ENCODE measurements at places on chromosomes 6 and 20. TPM values are rescaled to one million over a fixed set of nuclear protein-coding genes. Genes with fewer than 3 reads are reported as not detected.

DNA sequence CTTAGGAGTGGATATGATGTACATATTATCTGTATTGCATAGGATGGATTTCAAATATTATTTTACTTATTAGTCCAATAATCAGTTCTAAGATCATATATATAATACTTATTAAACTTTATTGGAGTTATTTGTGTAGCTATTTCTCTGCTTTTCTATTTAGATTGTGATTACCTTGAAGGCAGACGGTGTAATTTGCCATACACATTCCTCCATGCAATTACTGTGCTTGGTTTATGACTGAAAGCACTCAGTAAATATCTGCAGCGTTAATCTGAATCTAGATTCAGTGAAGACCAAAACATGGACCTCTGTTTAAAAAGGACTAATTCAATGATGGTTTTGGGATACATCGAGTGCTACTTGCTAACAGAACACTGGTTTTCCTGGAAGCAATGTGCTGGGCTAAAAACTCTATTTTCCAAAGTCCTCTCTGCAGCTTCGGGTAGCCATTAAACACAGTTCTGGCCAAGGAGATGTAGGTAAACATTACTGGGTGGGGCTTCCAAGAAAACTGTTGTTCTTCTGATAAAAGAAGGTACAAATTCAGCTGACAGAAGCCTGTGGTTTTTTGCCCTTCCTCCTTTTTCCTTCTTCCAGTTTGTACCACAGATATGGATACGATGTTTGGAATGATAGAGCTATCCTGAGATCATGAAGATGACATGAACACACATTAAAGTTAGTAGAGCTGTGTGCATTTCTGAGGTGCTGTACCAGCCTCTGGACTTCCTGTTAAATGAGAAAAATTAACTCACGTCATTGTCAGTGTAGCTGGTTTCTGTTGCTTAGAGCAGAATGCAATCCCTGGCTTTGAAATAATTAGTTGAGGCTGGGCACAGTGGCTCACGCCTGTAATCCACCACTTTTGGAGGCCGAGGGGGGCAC is 136.5 kb upstream of the NUP153 start:
- DNase-seq, result no peak

Gene MLN
- not detected for total RNA-seq

Gene KIF16B
- total RNA-seq, result 10.6 TPM

- peak; percentile 86 for DNase-seq
These were observed 26.2 kb downstream of the SLCO4A1 start for GRCh38 chr20:62668441-62669027.

Gene TMEM181
- total RNA-seq, result 32.6 TPM

GRCh38 chr6:13992417-13993055 is 67.8 kb downstream of the RNF182 start:
- peak; percentile 89 for DNase-seq

DNA sequence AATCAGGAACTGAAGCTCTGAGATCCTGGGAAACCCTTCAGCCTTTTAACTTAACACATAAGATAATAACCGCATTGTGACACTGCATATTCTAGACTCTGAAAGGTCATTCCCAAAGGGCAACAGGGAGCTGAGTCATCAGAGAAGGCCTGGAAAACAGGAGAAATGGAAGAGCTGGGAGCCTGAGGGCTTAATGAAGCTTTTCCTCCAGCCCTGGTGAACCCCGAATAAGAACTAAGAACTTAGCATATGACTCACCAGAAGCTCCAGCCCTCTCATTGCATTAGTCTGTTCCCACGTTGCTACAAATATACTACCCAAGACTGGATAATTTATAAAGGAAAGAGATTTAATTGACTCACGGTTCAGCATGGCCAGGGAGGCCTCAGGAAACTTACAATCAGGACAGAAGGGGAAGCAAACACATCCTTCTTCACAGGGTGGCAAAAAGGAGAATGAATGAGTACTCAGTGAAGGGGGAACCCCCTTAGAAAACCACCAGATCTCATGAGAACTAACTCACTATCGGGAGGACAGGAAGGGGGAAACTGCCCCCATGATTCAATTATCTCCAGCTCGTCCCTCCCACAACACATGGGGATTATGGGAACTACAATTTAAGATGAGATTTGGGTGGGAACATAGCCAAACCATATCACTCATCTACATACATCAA is 648.5 kb downstream of the TFAP2A start:
- DNase-seq, result peak; percentile 98

DNA sequence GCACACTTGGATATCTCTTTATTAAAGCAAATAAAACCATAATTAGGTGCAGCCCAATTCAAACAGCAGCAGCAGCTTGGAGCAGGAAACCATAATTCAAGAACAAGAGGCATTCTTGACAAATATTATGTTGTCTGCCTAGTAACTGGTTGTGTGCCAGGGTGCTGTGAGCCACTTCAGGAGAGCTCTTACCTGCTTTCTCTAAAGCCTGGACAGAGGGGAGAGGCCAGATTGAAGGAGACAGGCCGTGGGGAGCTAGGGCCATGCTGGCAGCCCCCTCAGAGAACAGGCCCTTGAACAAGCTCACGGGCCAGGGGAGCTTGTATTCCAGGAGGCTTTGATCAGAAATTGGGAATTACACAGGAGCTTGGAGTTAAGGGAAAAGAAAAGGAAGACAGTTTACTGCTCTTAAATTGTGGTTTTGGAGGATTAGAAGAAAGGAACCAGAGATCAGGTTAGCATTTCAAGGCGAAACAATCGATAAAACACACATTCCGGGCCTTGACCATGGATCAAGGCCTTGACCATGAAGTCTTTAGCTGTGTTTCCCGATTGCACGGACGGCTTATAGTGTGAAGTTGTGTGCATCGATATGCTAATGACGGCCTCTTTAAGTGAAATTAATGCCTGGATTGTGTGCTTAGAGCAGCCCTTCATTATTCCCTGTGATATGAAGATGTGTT is 69.8 kb upstream of the NKX2-2 start:
- DNase-seq, result no peak

GRCh38 chr6:5622276-5623005 is 361.1 kb downstream of the FARS2 start:
- no peak for DNase-seq

DNA sequence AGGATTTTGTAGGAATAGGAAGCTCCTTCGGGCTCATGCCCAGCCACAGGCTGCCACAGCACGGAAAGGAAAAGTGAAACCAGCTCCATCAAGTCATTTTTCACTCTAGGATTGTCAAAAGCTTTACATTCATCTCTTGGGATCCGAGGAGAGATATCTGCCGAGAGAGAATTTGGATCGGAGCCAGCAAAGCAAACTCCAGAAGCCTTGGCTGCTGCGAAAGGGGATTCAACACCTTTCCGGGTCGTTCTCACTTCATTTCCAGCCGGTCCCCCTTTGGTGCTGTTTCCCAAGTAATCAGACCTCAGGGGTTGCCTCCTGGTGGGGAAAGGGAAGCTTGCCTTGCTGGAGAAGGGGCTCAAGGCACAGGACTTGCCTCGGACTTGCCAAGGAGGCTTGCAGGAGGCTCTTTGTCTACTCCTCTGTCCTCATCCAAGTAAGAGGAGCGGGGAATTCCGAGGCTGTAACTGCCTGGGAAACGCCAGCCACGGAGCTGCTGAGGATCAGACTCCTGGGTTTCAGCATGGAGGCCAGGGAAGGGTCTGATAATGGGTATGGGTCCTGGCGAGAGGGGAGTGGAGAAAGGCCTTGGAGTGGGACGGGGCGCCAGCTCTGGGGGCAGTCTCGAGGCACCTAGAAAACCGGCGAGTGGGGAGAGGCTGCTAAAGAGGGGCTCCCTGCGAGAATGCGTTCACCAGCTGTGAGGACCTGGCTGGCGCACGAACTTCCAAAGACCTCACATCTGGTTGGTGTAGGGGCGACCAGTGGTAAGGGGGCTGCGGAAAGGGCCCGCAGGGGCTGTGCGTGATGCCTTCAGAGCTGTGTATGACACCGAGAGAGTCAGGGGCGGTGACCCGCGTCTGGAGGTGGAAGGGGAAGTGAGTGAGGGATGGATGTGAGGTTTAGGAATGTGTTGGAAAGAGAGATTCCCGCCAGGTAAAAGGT is 702 bp downstream of the ETV7 start:
- DNase-seq, result peak; percentile 75

Gene ZNF391
- 3.7 TPM for total RNA-seq

- DNase-seq, result no peak
These were observed 24.6 kb downstream of the MANBAL start for GRCh38 chr20:37314099-37314498.

DNA sequence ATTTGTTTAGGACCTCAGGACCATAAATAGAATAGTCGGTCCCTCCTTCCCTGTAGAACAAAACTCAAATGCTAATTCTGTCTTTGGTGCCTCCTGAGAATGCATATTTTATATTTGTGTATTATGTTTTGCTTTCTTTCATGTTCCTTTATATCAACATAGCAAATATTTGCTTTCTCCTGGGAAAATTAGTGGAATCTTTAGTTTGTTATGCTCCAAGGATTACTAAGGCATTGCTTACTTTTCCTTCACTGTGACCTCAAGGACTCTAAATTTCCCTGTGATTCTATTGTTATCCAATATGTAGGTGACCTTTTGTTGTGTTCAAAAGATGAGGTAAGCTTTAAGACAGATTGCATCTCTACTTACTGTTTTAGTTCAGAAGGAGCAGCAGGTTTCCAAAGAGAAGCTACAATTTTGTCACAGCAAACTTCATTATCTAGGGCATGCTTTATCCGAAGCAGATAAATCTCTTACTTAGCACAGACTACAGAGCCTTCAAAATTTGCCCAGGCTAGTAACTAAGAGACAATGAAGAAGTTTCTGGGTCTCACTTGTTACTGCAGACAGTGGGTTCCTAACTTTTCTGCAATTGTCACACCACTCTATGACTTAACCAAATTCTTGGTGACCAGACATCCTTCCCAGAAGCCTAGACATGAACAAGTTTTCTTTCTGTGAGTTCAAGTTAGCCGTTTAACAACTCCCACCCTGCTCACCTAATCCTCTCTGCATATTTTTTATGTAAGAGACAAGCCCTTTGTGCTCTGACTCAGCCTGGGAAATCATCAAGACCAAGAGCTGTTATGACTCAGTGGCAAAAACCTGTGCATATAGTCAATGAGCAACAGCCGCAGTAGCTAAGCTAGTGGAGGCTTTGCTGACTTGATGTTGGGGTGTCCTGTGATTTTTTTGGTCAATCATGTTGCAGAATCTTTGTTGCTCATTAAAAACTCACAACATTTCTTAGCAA is 378.8 kb downstream of the QKI start:
- peak; percentile 77 for DNase-seq

- DNase-seq, result no peak
These were observed 14.0 kb upstream of the SERPINB9 start for GRCh38 chr6:2917065-2917464.

Gene FOXA2
- not detected for total RNA-seq

DNA sequence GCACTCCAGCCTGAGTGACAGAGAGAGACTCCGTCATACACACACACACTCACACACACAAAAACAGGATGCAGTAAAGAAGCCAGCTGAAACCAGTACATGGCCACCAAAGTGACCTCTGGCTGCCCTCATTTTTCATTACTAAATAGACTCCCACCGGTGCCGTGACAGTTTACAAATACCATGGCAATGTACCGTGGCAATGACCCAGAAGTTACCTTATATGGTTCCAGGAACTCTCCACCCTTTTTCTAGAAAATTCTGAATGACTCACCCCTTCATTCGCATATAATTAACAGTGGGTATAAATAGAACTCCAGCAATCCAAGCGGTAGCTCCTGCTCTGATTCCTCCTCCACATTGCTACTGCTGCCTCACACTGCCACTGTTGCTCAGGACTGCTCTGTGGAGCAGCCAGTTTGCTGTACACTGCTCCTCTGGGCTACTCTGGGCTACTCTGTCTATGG is 57.7 kb downstream of the SNX5 start:
- DNase-seq, result peak; percentile 95

DNA sequence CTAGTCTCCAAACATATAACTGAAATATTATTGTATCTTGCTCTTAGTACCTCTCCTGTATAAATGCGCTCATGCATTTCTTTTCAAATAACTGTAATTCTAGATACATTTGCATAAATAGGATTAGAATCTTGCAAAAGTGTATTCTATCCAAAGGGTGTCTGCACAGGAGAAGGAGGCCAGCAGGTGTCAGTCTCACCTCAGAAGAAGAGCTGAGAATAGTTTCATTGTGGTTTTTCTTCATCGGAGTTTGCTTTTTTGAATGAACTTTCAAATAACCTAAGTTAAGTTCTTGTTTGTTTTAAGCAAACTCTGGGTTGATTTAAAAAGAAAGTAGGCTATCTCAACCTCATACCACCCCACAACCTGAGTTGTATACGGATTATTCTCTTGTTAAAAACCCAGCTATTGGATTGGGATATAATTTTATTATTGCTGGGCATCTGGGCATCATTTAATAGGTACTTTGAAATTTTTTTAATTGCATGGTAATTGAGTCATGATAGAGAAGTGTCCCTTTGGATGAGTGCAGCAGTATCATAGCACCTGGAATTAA is 125.0 kb upstream of the MLIP start:
- peak; percentile 51 for DNase-seq

GRCh38 chr20:24629668-24630067 is 160.2 kb downstream of the SYNDIG1 start:
- DNase-seq, result peak; percentile 91

Gene STX7
- 24.3 TPM for total RNA-seq

- DNase-seq, result peak; percentile 29
These were observed 683.6 kb downstream of the KIF16B start for GRCh38 chr20:15889514-15890256.

- DNase-seq, result no peak
These were observed 1310.5 kb upstream of the CITED2 start for GRCh38 chr6:140684776-140685550.

GRCh38 chr6:29847871-29848630 is 20.4 kb downstream of the HLA-G start:
- DNase-seq, result peak; percentile 49

DNA sequence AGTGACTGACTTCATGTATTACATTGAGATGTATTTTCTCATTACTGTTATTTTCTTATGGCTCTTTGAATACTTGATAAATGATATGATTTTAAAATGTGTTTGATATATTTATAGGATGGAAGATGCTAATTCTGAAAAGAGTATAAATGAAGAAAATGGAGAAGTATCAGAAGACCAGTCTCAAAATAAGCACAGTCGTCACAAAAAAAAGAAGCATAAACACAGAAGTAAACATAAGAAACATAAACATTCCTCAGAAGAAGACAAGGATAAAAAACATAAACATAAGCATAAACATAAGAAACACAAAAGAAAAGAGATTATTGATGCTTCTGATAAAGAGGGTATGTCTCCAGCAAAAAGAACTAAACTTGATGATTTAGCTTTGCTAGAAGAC is 47.5 kb downstream of the FAM217A start:
- no peak for DNase-seq

DNA sequence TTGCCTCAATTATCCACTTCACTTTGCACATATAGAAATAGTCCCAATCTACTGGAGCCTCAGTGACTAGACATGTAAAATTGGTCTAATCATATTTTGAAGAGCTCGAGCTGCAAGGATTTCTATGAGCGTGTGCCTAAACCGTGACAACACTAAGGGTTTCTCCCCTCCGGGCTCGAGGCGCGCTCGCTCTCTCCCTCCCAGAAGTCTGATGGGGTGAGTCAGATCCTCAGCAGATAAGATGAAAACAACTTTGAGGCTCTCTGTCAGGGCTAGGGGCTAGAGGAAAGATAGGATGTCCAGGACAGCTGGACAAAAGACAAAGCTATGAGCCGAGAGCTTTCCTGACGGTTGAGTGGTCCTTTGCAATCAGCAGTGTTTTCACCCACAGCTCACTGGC is 16.8 kb downstream of the GNAS-AS1 start:
- DNase-seq, result peak; percentile 89
